Neural crest cell (in vitro differentiated cells): ENCODE measurements at places on chromosomes 5 and 9.
A peak's percentile ranks its signal among the peaks of the same experiment; 100 is the strongest.

- peaks cover 14% of the 10 kb centered on the region for H3K36me3 ChIP-seq
- no peaks in the 10 kb centered on the region for H3K27me3 ChIP-seq
- H3K4me1 ChIP-seq: peaks cover 15% of the 10 kb centered on the region
- no peak for DNase-seq
- H3K4me3 ChIP-seq: no peak overlapping the region
- peak overlapping the region; percentile 25 for H3K27ac ChIP-seq
Observed at GRCh38 chr9:131660466-131661405, 79.1 kb downstream of the RAPGEF1 start.

GRCh38 chr9:77176686-77177142, 620 bp upstream of the VPS13A start:
- H3K4me1 ChIP-seq: peaks cover 23% of the 10 kb centered on the region
- no peak for DNase-seq
- no peaks in the 10 kb centered on the region for H3K36me3 ChIP-seq
- peaks cover 12% of the 10 kb centered on the region for H3K27me3 ChIP-seq
- H3K27ac ChIP-seq: peak overlapping the region; percentile 30

DNA sequence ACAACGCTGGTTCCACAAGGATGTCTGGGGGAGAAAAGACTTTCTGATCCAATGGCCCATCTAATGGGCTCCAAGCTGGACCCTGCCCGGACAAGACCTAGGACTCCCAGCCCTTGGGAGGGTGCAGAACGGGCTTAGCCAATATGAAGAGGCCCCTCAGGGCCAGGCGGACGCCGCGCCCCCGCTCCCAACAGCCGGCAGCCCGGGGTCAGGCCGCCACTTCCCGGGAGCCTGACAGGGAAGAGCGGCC, 493 bp downstream of the P4HA2 start:
- H3K27ac ChIP-seq: no peak overlapping the region
- peak overlapping the region; percentile 74 for H3K4me3 ChIP-seq
- H3K4me1 ChIP-seq: peaks cover 5% of the 10 kb centered on the region
- DNase-seq: peak; percentile 38
- no peaks in the 10 kb centered on the region for H3K36me3 ChIP-seq

DNA sequence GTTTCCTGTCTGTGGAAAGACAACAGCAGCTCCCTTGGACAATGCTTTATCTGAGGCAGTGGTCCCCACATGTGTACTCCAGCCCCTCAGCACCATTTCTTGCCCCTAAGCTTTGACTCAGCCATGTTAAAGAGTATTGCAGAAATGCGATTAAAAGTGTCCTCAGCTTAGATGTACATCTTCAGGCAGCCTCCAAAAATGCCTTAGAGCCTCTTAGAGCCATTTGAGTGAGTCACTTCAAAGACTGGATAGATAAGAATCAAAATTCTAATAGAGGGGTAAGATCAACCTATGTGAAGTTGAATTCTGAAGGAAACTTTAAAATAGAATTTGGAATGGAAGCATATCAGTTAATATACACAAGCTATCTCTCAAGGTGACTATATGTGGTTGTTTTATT, 296.3 kb downstream of the ADAMTS6 start:
- H3K27ac ChIP-seq: no peak overlapping the region
- no peak for DNase-seq
- H3K4me1 ChIP-seq: peaks cover 20% of the 10 kb centered on the region
- no peak overlapping the region for H3K4me3 ChIP-seq
- peaks cover 3% of the 10 kb centered on the region for H3K36me3 ChIP-seq
- no peaks in the 10 kb centered on the region for H3K27me3 ChIP-seq

DNA sequence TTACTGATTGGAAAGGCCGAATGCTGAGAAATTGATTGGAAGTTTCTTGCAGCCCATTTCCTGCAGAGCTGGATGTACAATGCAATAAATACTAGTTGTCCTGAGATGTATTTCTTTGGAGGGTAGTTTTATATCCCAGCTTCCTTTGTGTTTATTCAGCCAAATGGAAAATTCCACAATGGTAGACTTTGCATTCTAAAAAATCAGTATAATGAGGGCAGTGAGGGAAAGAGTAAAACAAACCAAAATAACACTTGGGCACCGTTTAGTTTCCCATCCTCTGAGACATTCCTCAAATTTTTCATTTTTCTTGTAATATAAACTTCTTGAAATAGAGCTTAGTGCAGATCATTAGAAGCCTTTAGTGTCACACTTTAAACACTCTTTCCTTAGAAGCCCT, 379.4 kb downstream of the EBF1 start:
- H3K4me3 ChIP-seq: no peak overlapping the region
- no peak for DNase-seq

GRCh38 chr5:82445726-82446335, 167.7 kb upstream of the RPS23 start:
- H3K4me3 ChIP-seq: no peak overlapping the region
- H3K27me3 ChIP-seq: peaks cover 4% of the 10 kb centered on the region
- H3K36me3 ChIP-seq: no peaks in the 10 kb centered on the region
- DNase-seq: no peak
- no peaks in the 10 kb centered on the region for H3K4me1 ChIP-seq

DNA sequence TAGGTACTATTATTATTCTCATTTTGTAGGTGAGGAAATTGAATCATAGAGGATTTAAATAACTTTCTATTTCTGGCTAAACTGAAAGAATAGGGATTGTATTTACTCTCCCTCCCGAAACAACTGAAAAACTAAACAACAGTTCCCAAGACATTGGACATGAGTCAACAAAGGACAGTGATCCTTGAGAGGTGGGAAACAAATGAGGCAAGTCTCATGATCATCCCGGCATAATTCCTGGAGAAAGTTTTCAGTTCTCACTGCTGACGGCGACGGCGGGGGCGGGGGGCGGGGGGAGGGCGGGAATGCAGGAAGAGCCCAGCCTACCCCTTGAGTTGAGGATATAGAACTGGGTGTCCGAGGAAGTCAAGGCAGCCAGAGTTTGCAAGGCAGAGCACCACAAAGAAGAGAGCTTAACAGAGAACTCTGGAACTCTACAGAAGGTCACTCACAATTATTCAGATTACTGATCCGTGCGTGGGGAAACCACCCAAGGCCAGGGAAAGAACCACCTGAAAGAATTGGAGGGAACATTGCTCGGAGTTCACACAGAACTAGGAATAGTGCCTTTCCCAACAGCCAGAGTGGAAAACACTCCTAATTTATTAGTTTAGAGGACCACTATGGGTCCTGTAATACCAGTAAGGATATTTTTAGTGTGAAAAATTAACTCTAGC, 27.4 kb upstream of the WHRN start:
- no peaks in the 10 kb centered on the region for H3K36me3 ChIP-seq
- DNase-seq: no peak
- H3K4me3 ChIP-seq: no peak overlapping the region
- H3K27ac ChIP-seq: no peak overlapping the region
- H3K27me3 ChIP-seq: peaks cover 24% of the 10 kb centered on the region
- no peaks in the 10 kb centered on the region for H3K4me1 ChIP-seq

DNA sequence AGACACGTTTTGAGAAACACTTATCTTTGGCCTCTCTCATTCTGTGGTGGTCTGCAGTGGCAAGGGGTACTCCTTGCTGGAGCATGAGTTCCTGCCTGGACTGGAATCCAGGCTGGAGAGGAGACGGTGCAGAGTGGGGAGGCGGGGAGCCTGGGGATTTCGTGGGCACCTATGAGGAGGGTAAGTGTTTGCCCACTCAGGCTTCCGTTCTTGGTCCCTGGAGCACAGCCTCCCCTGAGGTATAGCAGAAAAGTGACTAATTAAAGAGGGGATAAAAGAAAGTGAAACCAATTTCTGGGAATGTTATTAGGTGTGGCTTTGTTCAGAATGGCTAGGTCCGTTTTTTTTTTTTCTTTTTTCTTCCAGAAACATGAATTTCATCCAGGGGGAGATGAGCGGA, 90.8 kb downstream of the ARHGAP26 start:
- H3K36me3 ChIP-seq: no peaks in the 10 kb centered on the region
- H3K27me3 ChIP-seq: no peaks in the 10 kb centered on the region
- peaks cover 21% of the 10 kb centered on the region for H3K4me1 ChIP-seq
- no peak overlapping the region for H3K4me3 ChIP-seq
- no peak overlapping the region for H3K27ac ChIP-seq
- DNase-seq: no peak

DNA sequence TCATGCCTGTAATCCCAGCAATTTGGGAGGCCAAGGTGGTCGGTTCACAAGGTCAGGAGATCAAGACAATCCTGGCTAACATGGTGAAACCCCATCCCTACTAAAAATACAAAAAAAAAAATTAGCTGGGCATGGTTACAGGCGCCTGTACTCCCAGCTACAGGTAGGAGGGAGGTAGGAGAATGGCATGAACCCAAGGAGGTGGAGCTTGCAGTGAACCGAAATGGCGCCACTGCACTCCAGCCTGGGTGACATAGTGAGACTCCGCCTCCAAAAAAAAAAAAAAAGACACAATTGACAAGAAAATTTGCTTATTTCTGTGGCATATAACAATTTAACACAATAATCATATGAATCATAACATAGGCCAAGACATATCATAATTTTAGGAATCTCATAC, 35.3 kb upstream of the ZNF131 start:
- H3K27me3 ChIP-seq: no peaks in the 10 kb centered on the region
- DNase-seq: no peak
- H3K4me3 ChIP-seq: no peak overlapping the region
- no peak overlapping the region for H3K27ac ChIP-seq

DNA sequence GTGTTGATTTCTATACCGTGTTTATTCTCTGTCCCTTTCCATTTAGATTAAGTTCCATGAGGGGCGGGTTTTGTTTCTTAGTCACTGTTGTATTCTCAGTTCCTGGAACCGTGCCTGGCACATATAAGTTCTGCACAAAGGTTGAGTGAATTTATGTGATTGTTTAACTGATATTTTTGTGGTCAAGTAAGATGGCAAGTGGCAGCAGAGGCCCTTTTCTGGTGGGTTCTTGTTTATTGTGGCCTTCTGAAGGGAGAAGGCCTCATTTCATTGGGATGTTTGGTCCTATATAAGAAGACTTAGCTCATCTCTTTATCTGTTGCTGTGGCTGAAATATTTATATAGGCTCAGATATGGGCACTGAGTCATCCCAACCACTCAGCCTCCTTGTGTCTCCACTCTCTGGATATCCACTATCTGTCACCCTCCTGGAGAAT, 262.5 kb downstream of the PSAT1 start:
- no peak overlapping the region for H3K27ac ChIP-seq
- no peak for DNase-seq
- no peak overlapping the region for H3K4me3 ChIP-seq
- H3K36me3 ChIP-seq: no peaks in the 10 kb centered on the region

- no peak for DNase-seq
- H3K27me3 ChIP-seq: peaks cover 2% of the 10 kb centered on the region
- peaks cover 17% of the 10 kb centered on the region for H3K4me1 ChIP-seq
- peak overlapping the region; percentile 1 for H3K27ac ChIP-seq
- H3K36me3 ChIP-seq: no peaks in the 10 kb centered on the region
Observed at GRCh38 chr5:154110716-154111115, 71.9 kb downstream of the MFAP3 start.

- H3K27me3 ChIP-seq: no peaks in the 10 kb centered on the region
- H3K36me3 ChIP-seq: no peaks in the 10 kb centered on the region
Observed at GRCh38 chr9:86407022-86407421, 52.8 kb upstream of the TUT7 start.

DNA sequence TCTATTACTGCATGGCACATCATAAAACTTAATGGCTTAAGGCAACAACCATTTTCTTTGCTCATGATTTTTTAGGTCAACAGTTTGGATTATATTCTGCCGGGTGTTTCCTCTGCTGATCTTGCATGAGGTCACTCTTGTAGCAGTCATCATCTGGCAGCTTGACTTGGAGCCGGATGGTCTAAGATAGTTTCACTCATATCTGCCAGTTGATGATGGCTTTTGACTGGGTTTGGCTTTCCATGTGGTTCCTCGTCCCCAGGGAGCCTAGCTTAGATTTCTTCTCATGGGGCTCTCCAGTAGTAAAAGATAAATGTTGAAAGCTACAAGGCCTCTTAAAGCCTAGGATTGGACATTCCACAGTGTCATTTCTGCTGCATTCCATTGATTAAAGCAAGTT, 27.4 kb downstream of the LNPEP start:
- H3K27ac ChIP-seq: no peak overlapping the region
- DNase-seq: no peak
- peaks cover 2% of the 10 kb centered on the region for H3K36me3 ChIP-seq

- H3K4me3 ChIP-seq: no peak overlapping the region
- H3K27ac ChIP-seq: no peak overlapping the region
- no peaks in the 10 kb centered on the region for H3K4me1 ChIP-seq
- H3K36me3 ChIP-seq: no peaks in the 10 kb centered on the region
- no peak for DNase-seq
Observed at GRCh38 chr5:134257176-134257575, 31.3 kb upstream of the PPP2CA start.

GRCh38 chr9:128818839-128819715, 777 bp downstream of the ENDOG start:
- no peak overlapping the region for H3K27ac ChIP-seq
- peaks cover 3% of the 10 kb centered on the region for H3K27me3 ChIP-seq
- peaks cover 16% of the 10 kb centered on the region for H3K4me1 ChIP-seq

DNA sequence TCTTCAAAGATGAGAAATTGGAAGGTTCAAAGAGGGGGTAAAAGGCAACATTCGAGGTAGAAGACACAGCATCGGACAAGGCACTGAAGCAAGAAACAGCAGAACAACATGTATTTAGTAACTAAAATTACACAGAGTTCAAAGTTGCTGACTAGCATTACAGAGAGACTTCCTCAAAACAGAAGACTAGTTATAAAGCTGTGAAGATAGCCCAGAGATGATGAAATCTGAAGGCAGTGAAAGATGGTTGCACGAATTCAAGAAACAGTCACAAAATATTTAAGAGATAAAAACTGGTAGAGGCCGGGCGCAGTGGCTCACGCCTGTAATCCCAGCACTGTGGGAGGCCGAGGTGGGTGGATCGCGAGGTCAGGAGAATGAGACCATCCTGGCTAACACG, 16.3 kb downstream of the MAPKAP1 start:
- no peak overlapping the region for H3K4me3 ChIP-seq
- peaks cover 4% of the 10 kb centered on the region for H3K4me1 ChIP-seq
- H3K27me3 ChIP-seq: no peaks in the 10 kb centered on the region
- H3K27ac ChIP-seq: no peak overlapping the region
- DNase-seq: no peak

DNA sequence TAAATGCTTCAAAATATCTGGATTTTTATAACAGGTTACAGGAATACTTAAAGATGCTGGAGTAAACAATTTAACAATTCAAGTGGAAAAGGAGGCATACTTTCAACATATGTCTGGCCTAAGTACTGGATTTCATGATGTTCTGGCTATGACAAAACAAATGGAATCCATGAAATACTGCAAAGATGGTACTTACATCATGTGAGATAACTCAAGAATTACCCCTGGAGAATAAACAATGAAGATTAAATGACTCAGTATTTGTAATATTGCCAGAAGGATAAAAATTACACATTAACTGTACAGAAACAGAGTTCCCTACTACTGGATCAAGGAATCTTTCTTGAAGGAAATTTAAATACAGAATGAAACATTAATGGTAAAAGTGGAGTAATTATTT, 35.6 kb downstream of the SLC30A5 start:
- H3K27ac ChIP-seq: no peak overlapping the region
- H3K36me3 ChIP-seq: peaks cover 15% of the 10 kb centered on the region
- no peak for DNase-seq
- no peaks in the 10 kb centered on the region for H3K4me1 ChIP-seq
- no peaks in the 10 kb centered on the region for H3K27me3 ChIP-seq
